ENCODE measurements at places on chromosomes 6 and 20. TPM values are rescaled to one million over a fixed set of nuclear protein-coding genes. Genes with fewer than 3 reads are reported as not detected.

The GSTA1 gene
- not detected for polyA plus RNA-seq

The ZSCAN23 gene
- polyA plus RNA-seq, result 0.09 TPM

The FAM50B gene
- polyA plus RNA-seq, result 4.2 TPM

The PRPH2 gene
- polyA plus RNA-seq, result 0.03 TPM

The C6orf141 gene
- polyA plus RNA-seq, result not detected

The SMPDL3A gene
- 0.20 TPM for polyA plus RNA-seq

The BNIP5 gene
- polyA plus RNA-seq, result 0.09 TPM

The FAM83D gene
- polyA plus RNA-seq, result 0.82 TPM

The DDX43 gene
- 2.1 TPM for polyA plus RNA-seq

The GPR6 gene
- not detected for polyA plus RNA-seq

The ISM1 gene
- polyA plus RNA-seq, result not detected

The ABRACL gene
- 29.3 TPM for polyA plus RNA-seq

The TP53TG5 gene
- not detected for polyA plus RNA-seq

The HLA-DOA gene
- 191 TPM for polyA plus RNA-seq

The PPP1R16B gene
- polyA plus RNA-seq, result 54.5 TPM

The OXT gene
- not detected for polyA plus RNA-seq

The RIPPLY2 gene
- polyA plus RNA-seq, result not detected

The RAMACL gene
- polyA plus RNA-seq, result not detected

The RAB22A gene
- polyA plus RNA-seq, result 8.8 TPM

The NT5E gene
- polyA plus RNA-seq, result 9.9 TPM

The PAK1IP1 gene
- 4.2 TPM for polyA plus RNA-seq

The GSTA2 gene
- not detected for polyA plus RNA-seq

The HEY2 gene
- polyA plus RNA-seq, result 0.23 TPM

The NRSN1 gene
- not detected for polyA plus RNA-seq

Measured in B cell (primary cell).